CD4-positive, alpha-beta T cell treated with Interleukin-15 for 1 hour (primary cell): ENCODE measurements at places on chromosomes 4 and X.

DNA sequence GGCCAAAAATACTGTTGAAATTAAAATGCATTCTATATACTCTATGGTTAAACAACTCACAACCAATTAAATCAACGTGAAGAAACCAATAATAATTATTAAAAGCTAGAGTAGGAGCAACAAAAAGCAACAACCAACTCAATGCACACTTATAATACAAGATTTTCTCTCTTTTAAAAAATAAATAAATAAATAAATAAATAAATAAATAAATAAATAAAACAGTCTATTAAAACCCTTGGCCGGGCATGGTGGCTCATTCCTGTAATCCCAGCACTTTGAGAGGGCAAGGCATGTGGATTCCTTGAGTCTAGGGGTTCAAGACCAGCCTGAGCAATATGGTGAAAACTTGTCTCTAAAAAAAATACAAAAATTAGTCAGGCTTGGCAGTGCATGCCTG lies 62.7 kb downstream of the ENOX2 start:
- no peak for DNase-seq

DNA sequence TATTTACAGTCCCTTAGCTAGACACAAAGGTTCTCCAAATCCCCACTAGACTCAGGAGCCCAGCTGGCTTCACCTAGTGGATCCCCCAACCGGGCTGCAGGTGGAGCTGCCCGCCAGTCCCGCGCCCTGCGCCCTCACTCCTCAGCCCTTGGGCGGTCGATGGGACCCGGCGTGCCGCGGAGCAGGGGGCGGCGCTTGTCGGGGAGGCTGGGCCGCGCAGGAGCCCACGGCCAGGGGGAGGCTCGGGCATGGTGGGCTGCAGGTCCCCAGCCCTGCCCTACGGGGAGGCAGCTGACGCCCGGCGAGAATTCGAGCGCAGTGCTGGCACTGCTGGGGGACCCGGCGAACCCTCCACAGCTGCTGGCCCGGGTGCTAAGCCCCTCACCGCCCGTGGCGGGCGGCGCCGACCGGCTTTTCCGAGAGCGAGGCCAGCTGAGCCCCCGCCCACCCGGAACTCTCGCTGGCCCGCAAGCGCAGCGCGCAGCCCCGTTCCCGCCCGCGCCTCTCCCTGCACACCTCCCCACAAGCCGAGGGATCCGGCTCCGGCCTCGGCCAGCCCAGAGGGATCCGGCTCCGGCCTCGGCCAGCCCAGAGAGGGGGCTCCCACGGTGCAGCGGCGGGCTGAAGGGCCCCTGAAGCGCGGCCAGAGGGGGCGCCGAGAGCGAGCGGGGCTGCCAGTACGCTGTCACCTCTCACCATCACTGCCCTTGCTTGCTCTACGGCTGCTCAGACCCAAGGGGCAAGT lies 39.4 kb downstream of the WFS1 start:
- DNase-seq, result no peak

DNA sequence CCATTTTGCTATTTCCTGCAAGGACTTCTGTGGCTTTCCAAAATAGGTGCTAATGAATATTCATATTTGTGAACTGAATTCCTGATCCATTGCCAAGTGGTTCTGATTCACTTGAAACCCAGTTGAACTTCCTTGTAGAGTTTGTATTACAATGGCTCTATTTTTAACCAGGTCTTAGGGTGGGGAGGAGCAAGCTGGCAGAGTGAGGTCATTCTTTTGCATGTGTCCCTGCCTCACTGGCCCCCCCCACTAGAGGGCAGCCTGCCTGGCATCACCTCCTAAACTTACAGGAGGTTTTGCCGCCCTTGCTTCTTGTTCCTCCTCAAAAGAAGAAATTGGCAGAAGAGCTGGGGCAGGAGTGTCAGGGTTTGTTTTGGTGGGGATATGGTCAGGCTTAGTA lies 10.5 kb downstream of the PTTG2 start:
- DNase-seq, result peak; percentile 79

GRCh38 chr4:88981556-88981955 lies 75.4 kb downstream of the FAM13A start:
- no peak for DNase-seq

DNA sequence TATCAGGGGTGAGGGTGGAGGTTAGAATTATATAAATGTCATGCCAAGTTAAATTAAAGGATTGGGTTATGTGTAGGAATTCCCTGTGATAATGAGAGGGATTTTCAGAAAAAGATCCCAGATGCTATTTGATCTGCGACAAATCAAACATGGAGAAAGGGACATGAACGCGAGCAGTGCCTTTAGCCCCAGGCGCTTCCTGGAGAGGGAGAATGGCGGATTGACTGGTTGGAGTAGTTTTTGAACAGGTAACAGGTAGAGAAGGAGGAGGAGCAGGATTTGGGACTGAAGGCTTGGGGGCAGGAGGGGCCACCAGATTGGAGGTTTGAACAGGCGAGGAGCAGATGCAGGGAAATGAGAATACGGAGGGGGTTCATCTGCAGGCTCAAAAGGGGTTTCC lies 67.1 kb downstream of the LRP2BP start:
- DNase-seq, result no peak

- DNase-seq, result no peak
Measured at GRCh38 chr4:112677519-112678091, 40.7 kb downstream of the LARP7 start.

DNA sequence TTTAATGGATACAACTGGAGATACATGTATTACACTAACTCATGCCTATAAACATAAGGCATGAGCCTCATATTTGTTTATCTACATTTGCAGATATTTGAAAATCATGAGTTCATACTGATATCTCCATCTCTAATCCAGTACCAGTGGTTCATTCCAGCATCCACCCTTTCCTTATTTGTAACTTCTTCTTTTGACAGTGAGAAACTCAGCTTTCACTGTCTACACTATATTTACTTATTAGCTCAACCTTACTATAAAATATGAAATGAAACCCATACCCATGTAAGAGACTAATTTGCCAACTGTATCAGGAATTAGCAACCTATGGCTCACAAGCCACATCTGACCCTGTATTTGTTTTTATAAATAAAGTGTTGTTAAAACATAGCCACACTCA lies 161.9 kb upstream of the GPRIN3 start:
- no peak for DNase-seq

DNA sequence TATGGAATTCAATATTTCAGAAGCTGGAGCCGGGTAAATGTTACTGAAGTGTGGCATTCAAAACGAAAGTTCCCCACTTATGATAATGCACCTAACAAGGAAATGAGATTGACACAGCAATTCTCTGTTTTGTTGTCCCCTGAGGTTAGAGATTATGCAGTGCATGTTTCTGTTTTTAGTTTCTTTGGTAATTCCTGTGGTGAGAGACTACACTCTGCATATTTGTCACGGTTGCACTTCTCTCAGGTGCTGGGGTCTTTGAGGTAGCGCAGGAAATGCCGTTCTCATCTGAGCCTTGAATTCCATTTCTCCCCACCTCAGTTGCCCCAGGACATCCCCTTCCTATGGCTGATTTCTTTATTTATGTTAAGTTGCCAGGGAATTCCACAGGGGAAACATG lies 15.3 kb upstream of the BEND4 start:
- no peak for DNase-seq

GRCh38 chr4:78758085-78758484 lies 18.1 kb upstream of the BMP2K start:
- DNase-seq, result no peak

DNA sequence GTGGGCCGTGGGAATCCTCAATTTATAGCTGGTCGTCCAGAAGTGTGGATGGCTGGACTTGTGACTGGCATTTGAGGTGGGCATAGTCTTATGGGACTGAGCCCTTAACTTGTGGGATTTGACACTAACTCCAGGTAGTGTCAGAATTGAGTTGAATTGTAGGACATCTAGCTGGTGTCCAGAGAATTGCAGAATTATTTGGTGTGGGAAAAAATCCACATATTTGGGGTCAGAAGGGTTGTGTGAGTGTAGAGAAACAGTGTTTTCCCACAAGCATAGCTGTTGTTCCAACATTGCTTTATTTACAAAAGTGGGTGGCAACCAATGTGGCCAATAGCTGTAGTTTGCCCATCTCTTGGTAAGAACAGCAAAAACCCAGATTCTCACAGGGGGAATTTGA lies 91.3 kb downstream of the MOSPD2 start:
- no peak for DNase-seq

DNA sequence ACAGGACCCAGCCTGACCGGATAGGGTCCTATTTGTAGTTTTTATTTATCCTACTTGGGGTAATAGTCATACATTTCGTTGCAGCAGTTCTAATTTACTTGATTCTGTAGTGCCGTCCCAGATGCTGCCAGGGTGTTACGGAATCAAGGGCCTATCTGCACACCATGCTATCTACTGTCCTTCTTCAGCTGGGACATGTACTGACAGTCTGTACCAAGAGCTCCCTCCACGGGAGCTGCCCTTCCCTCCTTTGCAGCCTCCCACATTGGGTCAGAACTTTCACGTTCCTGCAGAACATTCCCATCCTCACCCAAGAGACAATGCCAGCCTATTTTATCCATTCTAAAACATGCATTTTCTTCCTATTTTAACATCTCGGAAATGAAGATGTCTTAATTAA lies 6.7 kb downstream of the SUV39H1 start:
- no peak for DNase-seq

GRCh38 chr4:81684352-81684751 lies 212.6 kb upstream of the RASGEF1B start:
- DNase-seq, result no peak

- peak; percentile 89 for DNase-seq
Measured at GRCh38 chrX:49155900-49156837, 6.4 kb upstream of the MAGIX start.

DNA sequence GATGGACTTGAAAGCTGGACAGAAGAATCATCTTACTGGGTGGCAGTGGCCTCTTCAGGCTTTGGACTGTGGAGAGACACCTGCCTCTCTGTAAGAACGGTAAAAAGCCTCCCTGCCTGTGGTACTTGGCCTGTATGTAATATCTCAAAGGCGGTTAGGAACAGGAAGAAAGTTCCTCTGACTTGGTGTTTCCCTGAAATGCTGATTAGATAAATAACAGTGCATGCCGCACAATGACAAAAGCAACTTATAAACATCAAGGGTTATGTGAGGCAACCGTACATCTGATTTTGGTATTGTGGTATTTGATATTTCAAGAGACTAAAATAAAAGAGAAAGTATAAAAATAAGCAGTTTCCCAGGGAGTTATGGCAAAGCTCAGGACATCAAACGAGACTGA lies 92.4 kb upstream of the SORBS2 start:
- no peak for DNase-seq

DNA sequence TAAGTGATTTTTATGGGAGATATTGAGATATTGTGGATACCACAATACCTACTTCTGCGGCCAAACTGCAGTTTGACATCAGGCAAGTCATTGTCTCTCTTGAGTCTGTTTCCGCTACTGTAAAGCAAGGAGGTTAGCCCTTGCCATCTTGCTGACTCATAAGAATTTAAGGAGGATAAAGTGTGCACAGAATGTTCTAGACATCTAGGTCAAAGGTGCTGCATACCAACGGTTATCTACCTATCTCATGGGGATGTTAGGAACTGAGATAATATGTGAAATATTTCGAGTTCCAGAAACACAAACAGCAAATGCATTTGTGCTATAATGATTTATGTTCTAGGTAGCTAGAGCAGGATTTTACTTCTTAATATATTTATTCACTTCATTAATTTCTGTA lies 211.5 kb upstream of the NR3C2 start:
- DNase-seq, result no peak

GRCh38 chrX:22712942-22713341 lies 286.8 kb upstream of the DDX53 start:
- no peak for DNase-seq

GRCh38 chr4:89434364-89434988 lies 126.9 kb upstream of the GPRIN3 start:
- no peak for DNase-seq

DNA sequence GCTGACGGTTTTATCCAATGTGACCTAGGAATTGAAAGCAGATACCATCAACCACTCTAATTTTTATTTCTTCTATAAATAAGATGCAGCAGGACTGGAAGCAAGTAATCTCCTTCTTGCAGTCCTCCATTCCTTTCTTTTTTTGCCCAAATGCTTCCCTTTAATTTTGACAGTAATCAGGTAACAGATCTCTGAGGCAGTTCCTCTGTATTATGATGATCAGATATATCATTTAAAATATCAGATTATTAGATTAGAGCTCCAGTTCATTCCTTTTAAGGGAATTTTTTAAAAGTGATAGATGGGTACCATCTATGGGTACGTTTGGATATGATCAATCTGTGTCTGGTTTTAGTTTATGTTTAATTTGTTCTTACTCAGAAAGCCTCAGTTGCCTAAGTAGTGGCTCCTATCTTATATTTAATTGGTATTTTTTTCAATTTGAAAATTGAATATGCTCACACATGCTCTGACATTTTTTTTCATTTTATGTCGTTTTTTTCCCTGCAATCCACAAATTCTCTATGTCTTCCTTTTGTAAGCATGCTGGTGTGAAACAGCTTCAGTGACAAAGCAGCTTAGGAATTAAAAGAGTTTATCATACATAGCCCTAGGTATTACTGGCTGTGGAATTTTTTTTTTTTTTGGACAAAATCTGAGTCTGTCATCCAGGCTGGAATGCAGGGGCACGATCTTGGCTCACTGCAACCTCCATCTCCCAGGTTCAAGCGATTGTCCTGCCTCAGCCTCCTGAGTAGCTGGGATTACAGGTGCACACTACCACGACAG lies 73.7 kb upstream of the ANK2 start:
- no peak for DNase-seq

DNA sequence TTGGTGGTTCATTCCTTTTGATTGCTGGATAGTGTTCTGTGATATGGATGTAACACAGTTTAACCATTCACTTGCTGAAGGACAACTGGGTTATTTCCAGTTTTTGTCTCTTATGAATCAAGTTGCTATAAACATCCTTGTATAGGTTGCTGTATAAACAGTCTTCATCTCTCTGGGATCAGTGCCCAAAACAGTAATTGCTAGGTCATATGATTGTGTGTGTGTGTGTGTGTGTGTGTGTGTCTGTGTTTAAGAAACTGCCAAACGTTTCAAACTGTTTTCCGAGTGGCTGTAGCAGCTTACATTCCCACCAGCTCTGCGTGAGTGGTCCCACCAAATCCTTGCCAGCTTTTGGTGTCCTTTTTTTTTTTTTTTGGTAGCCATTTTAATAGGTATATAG lies 60.4 kb downstream of the F11 start:
- DNase-seq, result no peak

- DNase-seq, result no peak
Measured at GRCh38 chrX:9997041-9997440, 29.9 kb downstream of the CLDN34 start.

- DNase-seq, result no peak
Measured at GRCh38 chr4:86717651-86718050, 123.5 kb downstream of the PTPN13 start.

DNA sequence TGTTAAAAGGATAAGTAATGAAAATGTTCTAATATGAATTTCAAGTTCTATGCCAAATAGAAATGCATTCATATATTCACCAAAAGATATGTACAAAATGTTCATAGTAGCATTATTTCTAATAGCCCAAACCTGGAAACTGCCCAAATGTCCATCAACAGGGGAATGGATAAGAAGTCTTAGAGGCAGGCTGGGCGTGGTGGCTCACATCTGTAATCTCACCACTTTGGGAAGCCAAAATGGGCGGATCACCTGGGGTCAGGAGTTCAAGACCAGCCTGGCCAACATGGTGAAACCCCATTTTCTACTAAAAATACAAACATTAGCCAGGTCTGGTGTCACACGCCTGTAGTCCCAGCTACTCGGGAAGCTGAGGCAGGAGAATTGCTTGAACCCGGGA lies 2.3 kb upstream of the HPRT1 start:
- DNase-seq, result no peak

GRCh38 chrX:101257448-101258258 lies 33.5 kb downstream of the TAF7L start:
- no peak for DNase-seq

- no peak for DNase-seq
Measured at GRCh38 chr4:143554728-143555597, 41.5 kb downstream of the SMARCA5 start.
